ENCODE measurements at places on chromosomes 1 and 21.

DNA sequence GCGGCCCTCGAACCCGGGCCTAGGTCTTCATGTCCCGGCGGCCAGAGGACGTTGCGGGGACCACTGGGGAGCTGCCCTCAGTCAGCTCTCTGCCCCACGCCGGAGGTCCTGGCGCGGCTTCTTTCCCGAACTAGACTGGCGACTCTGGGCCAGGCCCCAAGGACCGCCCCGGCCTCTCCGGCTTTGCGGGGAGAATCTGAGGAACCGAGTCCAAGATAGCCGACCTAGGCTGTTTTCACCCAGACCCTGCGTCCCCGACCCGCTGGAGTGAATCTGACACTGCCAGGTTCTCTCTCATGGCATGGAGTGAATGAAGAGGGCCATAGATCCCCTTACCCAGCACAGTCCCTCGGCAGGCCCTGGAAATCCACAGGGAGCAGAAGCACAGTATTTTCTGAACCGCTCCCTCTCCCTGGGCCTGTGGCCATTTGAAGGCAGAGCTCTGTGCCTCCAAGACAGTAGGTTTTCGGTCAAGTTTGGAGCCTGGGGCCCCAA lies 9.9 kb upstream of the BARHL2 start:
- DNase-seq, result no peak

GRCh38 chr1:174049514-174049913 lies 27.4 kb upstream of the RC3H1 start:
- no peak for DNase-seq

- DNase-seq, result no peak
Observed at GRCh38 chr1:24498589-24498988, 4.0 kb upstream of the RCAN3 start.

- no peak for DNase-seq
Observed at GRCh38 chr1:38006008-38006828, 904 bp upstream of the FHL3 start.

DNA sequence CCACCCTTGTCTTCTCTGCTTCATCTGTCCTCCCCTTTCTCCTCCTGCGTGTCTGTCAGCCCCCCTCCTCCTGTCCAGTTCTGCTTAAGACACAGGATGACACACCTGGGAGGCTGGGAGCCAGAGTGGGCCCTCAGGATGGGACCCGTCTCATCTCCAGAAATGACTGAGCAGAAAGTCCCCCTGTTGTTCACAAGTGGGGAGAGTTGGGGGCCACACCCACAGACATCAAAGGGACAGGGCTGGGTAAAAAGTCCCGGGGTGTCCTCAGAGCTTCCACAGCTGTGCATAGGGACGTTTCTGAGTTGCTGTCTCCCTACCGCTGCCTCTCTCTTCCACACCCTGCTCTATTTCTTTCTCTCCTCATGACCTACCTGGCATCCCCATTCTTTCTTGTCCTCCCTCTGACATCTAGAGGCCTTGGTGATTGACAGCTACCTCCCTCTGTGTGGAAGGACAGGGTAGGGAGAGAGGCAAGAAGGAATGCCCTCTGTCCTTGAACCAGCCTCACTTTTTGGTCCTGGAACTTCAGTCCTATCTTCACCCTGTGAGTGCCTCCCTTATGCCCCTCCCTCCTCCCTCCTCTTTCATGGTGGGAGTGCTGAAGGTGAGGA lies 19.5 kb upstream of the SH2D2A start:
- DNase-seq, result no peak

GRCh38 chr1:155910621-155911121 lies 478 bp downstream of the RIT1 start:
- no peak for DNase-seq

GRCh38 chr1:169235568-169235967 lies 129.1 kb downstream of the ATP1B1 start:
- DNase-seq, result no peak

DNA sequence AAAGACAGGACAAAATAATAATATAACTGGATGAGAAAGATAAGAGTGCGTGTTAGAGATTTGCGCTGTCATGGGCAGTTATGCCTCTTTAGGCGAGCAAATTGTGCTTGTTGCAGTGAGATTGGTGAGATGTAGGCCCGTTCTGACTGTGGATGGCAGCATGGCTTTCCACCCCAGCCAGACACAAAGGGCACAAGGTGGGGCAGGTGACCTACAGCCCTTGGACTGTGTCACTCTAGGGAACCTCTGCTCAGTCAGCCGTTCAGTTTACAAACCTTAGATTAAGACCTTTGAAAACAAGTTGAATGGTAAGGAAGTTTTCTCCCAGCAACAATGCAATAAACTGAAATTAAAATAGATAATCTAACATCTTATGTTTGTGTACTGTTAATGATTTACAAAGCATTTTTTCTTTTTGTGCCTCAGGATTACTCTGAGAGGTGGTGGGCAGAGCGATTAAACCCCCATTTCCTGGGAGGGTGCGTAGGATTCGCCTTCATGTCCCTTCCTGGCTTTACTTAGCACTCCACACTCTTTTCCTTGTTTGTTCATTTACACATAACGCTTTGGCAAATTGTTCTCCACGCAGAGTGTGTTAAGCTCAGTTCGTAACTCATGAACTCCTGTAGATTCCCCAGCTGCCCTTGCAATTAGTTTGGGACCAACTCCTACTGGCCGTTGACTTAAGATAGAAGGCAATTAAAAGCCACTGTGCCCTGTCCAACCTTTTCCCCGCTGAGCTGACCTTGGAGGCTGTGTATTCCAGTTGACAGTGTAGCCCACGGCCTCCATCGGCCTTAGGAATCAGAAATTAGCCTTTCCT lies 58.1 kb upstream of the IGSF5 start:
- DNase-seq, result no peak

DNA sequence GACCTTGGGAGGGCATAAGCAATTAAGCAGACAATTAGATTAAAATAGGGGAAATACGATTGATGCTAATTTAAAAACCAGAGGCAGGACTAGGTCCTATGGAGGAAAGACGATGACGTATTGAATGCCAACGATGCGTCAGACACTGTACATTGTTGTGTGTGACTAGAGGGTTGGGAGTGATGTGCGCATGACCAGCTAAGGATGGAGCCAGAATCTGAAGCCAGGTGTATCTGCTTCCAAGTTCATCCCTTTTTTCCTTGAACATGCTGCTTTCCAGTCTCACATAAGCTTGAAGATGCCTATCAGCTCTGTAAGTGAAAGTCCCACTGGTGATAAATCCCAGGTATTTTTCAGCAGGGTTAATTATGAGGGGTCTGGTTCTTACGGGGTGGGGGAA lies 576.2 kb downstream of the MATN1 start:
- DNase-seq, result no peak

GRCh38 chr1:36118447-36119204 lies 6.4 kb downstream of the COL8A2 start:
- no peak for DNase-seq

DNA sequence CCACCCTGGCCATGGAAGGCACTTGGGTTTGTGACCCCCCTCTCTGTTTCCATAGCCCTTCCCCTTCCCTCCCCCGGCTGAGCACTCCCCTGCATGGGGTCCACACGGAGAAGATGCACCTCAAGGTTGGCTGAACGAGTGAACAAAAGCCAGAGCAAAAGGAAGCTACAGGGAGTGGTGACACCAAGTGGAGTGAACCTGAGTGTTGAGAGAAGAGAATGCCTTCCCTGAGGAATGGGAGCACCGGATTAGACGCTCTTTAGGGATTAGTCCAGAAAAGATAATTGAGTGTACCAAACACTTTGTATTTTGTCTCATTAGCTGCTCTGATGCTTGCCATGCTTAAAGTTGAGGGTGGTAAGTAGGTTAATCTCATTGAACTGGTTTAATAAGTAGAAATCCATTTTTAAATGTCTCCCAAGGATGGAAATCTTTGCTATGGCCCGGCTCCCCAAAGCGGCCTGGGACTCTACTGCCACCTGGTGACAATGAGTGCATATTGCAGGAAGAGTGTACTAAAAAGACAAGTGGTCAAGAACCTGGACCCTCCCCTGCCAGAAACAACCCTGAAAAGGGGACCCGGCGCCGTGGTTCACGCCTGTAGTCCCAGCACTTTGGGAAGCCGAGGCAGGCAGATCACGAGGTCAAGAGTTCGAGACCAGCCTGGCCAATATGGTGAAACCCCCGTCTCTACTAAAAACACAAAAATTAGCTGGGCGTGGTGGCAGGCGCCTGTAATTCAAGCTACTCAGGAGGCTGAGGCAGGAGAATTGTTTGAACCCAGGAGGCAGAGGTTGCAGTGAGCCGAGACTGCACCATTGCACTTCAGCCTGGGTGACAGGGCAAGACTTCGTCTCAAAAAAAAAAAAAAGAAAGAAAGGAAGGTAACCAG lies 150.6 kb upstream of the ZC3H12A start:
- DNase-seq, result peak; percentile 19

DNA sequence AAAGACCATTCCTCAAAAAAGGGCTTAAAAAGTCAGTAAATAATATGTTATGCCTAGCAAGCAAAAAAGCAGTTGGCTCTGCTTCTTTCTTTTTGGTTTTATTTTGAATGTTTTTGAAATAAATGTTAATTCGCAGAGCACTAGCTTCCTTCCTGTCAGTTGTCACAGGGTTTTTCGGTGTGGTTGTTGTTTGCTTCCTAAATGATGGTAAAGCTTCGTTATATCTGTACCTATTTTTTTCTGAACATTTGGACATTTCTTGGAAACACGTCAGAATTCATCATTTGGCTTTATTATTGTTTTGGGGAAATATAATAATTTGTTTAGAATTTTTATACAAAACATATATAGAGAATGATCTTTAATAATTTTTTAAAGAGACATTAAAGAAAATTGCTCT lies 351.9 kb upstream of the SGIP1 start:
- DNase-seq, result no peak

- no peak for DNase-seq
Observed at GRCh38 chr1:36534711-36535412, 52.1 kb upstream of the CSF3R start.

DNA sequence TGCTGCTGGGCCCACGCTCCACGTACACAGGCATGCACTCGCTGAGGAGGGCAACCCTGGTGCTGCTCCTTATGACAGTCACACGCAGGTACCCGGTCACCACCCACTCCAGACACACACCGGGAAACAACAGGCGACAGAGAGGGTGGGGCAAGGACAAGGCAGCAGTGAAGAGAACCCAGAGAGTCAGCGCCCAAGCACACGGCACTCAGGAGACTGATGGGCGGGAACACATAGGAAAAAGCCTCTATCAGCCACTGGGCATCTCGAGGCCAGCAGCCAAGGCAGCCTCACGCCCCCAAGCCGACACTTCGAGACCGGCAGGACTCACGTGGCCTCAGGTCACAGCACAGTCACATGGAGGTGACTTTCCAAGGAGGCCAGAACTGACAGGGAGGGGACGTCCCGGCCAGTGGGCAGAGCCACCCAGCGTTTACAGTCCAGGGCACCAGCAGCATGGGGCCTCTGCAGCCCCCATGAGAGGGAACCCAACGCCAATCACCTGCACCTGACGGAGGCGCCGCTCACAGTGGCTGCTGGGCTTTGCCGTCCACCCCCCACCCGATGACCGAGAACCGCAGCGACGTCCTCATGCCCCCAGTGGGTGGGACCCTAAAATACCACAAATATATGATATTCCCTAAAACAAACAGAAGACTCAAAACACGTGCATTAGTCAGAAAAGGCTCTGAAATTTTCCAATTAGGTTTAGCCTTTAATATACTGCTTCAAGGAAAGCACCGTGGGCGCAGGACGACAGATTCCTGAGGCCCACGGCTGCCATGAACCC lies 19.7 kb downstream of the PTTG1IP start:
- no peak for DNase-seq

DNA sequence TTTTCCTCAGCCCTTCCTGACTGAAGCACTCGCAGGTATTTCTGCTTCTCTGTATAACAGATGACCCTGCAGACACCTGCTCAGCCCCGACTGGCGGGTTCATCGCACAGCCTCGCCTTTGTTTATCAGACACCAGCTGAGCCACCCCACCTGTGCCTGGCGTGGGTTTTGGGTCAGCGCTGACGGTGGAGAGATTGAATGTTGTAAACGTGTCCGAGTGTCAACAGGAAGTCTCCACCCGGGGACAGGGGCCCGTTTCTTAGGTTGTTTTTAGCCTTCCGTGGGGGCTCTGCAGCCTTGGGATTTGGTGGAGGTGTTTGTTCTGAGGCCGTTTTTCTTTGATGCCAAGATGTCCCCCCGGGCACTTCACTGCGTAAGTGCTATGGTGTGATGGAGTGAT lies 60.1 kb downstream of the COL18A1 start:
- DNase-seq, result peak; percentile 37

- DNase-seq, result no peak
Observed at GRCh38 chr1:239511875-239512274, 125.5 kb downstream of the CHRM3 start.

DNA sequence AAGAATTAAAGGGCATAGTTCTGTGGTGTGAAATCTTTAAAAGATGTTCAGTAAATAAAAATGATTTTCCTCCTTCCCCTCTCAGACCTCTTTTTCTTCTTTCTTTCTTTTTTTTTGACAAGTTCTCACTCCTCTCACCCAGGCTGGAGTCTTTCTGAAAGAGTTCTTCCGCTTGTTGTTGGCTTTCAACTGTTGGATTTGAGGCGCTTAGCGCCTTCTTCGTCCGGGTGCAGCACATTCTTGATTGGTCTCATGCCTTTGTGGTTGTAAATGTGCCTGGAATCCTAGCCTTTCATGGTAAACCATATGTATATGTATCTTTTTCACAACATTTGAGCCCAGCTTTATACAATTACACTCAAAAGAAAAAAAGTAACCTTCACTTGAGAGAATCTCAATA lies 980 bp upstream of the METTL18 start:
- DNase-seq, result peak; percentile 30

DNA sequence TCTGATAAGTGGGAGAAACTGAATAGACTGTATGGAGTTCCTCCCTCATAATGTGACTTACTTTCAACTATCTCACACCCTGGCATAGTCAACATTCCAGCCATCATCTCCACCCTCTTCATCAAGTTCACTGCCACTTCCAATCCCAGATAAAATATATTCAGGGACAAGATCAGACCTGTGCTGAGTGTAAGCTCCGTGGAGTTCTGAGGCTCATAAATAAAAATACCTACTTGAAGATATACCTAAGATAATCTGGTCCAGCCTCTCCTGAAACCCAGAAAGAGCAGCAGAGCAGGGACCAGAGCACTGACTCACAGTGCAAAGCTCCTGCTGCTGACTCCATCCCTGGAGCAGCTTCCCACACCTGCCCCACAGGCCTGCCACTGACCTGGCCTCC lies 1.7 kb upstream of the LCE7A start:
- no peak for DNase-seq

GRCh38 chr1:206685769-206686477 lies 1.2 kb downstream of the MAPKAPK2 start:
- peak; percentile 60 for DNase-seq

DNA sequence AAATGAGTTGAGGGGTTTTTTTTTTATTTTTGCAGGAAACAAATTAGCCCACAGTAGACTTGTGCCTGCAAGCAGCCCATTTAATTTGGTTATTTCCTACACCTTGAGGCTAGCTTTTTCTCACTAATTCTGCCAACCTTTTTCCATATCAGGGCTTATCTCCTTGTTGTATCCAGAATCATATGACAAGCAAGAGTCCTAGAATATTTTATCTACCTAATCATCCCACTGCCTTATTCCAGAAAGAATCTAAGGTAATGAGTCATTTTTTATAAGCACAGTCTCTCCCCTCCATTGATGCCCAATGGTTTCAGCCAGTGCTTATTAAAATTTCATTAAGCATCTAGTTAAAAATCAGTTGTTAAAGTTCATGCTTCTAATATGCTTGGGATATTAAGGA lies 324.1 kb downstream of the BARHL2 start:
- no peak for DNase-seq

GRCh38 chr1:14756589-14757285 lies 158.3 kb downstream of the KAZN start:
- DNase-seq, result no peak

- DNase-seq, result peak; percentile 76
Observed at GRCh38 chr1:10795276-10796021, 997 bp downstream of the CASZ1 start.

GRCh38 chr1:228917342-228917741 lies 182.1 kb downstream of the RHOU start:
- no peak for DNase-seq

GRCh38 chr1:208533746-208534598 lies 289.8 kb upstream of the PLXNA2 start:
- peak; percentile 17 for DNase-seq
